ENCODE measurements at places on chromosomes 12 and 14. TPM values are rescaled to one million over a fixed set of nuclear protein-coding genes. Genes with fewer than 3 reads are reported as not detected.

The SOAT2 gene
- total RNA-seq = not detected

The LRFN5 gene
- 3.5 TPM for total RNA-seq

The TRPV4 gene
- 0.75 TPM for total RNA-seq

The DDX47 gene
- 59.0 TPM for total RNA-seq

The HHIPL1 gene
- total RNA-seq = 1.1 TPM

The OR6C6 gene
- total RNA-seq = not detected

The IQSEC3 gene
- 4.0 TPM for total RNA-seq

The ZDHHC22 gene
- total RNA-seq = not detected

The IL23A gene
- 30.9 TPM for total RNA-seq

The IFNG-AS1 gene
- total RNA-seq = not detected
